ENCODE measurements at places on chromosomes 2 and 18.
A peak's percentile ranks its signal among the peaks of the same experiment; 100 is the strongest.

DNA sequence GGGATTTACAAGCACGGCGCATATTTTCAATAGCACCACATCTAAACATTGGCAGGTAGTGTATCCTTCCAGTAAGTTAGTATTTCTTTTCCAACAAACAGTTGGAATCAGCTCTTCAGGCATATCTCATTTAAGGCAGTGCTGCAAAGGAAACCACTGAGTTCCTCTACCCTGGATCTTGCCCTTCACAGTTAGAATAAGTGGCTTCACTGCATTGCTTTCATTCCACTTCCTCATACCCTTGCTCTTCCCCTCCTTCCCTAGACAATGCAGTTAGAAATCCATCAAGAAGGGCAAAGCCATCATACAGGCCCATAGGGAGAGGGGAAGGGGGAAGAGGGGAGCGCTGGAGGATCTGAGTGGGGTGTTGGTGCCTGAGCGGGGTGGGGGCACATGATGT, 173.7 kb downstream of the FBXO15 start:
- DNase-seq = peak; percentile 28

GRCh38 chr18:36503477-36503876, 206.0 kb downstream of the FHOD3 start:
- no peak for DNase-seq

- no peak for DNase-seq
These were observed 735.4 kb upstream of the FANCL start for GRCh38 chr2:58976375-58977071.

DNA sequence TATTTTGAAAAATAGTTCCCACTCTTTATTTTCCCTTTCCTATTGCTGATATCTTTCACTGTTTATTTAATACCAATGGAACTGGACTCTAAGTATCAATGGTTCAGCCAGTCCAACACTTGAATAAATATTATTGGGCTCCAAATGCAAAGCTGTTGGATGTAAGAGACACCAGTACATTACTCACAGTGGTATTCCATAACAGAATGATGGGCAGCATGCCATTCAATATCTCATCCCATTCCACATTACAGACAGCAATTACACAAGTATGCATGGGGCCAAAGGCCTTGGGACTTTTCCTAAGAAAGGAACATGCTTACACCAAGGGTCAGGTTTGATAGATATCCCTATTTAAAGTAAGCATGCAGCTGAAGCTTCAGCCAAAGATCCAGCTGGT, 231.9 kb downstream of the RND3 start:
- no peak for DNase-seq

- no peak for DNase-seq
These were observed 54.0 kb downstream of the ATOH8 start for GRCh38 chr2:85807756-85808155.

GRCh38 chr2:172878260-172878659, 142.6 kb downstream of the RAPGEF4 start:
- no peak for DNase-seq

DNA sequence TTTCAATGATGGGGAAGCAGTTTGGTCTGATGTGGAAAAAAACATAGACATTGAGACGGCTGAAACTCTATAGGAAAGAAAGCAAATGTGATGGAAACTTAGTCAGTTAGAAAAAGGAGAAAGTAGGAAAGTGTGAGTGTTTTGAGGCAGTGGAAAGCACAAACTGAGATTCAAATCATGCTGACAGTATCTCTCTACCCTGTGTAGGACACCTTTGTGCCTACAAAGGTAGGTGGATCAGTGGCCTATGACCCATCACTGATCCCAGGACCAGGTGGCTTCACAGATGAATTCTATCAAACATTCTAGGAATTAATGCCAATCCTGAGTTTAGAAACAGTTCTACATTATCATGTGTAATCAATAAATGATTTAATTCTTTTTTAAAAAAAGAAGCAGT, 57.1 kb downstream of the CD226 start:
- no peak for DNase-seq

DNA sequence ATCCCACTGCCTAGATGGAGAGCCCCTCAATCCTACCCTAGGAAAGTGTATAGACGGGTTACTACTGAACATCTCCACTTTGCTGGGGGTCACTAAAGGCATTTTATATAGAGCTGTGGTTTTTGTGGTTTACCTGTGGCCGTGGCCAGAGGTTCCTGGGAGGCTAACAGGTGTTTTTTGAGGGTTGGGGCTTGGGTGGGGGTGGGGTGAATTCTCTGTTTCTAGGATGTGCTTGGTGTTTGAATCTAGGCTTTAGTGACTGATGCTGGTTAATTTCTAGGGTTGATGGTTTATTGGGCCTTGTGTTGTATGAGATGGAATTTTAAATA, 7.7 kb downstream of the HOXD8 start:
- no peak for DNase-seq

DNA sequence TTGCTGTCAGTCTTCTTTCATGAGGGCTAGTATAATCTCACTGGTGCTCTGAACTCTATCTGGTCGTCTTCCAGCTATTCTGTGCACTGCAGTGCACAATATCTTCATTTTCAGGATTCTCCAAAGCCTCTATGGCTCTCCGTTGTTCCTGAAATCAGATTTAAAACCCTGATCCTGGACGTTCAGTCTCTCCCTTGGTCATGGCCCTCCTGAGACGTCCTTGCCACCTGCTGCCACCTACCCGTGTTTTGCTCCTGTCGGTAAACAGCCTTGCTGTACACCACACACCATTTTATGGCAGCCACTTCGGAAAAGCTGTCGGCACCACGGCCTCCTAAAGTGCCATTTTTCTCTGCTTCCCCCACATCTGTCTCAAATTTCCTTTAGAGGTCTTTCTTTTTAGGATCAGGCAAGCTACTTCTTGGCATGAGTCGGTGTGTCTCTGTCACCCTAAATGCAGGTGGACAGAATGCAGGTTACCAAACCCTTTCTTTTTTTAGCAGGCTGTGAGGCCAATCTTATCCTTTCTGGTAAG, 170.0 kb downstream of the HRH4 start:
- DNase-seq = no peak

DNA sequence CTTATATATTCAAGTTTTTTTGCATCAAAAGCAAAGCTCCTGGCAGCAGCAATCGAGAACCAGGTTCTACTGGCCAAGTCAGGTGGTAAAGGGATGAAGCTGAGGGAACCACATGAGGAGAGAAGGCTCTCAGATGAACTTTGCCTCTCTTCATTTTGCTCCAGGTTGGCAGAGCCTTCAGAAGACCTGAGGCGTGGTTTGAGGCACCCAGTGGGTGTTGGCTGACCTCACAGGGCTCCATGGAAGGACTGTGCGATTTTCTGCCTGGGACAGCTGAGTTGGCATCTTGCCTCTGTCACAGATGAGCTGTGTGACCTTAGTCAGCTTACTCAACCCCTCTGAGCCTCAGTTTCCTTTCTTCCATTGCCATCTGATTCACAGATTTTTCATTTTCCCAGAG, 89.0 kb downstream of the INSIG2 start:
- no peak for DNase-seq

- no peak for DNase-seq
These were observed 281.9 kb downstream of the SRBD1 start for GRCh38 chr2:45329045-45329677.

GRCh38 chr2:187461294-187462261, 13.5 kb upstream of the CALCRL start:
- no peak for DNase-seq

DNA sequence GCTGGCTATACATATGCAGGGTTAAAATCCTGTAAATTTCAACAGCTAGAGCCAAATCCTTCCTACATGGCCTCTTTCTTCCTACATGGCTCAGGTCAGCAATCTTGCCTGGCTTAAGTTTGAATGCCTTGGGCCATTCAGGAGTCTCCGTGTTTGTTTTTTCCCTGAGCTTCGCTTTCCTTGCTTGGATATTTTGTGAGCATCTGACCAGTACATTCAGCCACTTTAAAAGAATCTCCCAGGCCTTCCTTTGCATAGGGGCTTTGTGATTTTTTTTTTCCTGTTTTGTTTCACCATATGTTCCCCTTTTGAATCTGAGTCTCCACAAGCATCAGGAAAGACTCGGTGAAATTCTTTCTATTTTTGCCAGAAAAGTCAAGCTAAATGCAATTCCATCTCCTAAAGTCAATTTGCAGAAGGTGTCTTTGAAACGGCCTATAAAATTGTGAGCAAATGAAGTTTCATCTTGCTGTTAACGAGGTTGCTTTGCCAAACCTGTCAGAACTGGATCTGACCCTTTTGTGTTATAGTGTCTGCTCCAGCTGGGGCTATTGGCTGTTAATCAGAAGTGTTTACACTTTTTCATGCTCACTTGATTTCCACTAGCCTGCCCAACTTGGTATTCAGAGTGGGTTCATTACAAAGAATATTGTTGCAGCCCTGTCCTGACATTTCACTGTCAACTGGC, 256.9 kb downstream of the DCC start:
- DNase-seq = no peak

All from KG1 (cell line).